ENCODE measurements at places on chromosomes 2 and 18.

DNA sequence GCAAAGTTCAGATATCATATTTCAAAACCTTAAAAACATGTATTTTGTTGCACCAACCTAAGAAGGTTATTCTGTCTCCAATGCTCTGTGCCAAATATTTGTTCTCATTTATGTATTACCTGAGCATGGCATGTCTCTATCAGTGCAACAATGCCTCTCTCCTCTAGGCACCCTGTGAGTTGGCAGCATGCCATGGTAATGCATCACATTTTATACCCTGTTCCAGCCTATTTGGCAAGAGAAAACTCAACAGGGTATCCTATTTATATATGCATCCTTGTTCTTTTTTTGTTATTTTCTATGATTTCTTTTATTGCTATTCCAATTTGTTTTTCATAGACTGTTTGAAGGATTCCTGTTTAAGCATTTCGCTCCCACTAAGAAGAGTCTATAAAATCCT, 126.3 kb upstream of the NRXN1 start:
- no peak for DNase-seq

DNA sequence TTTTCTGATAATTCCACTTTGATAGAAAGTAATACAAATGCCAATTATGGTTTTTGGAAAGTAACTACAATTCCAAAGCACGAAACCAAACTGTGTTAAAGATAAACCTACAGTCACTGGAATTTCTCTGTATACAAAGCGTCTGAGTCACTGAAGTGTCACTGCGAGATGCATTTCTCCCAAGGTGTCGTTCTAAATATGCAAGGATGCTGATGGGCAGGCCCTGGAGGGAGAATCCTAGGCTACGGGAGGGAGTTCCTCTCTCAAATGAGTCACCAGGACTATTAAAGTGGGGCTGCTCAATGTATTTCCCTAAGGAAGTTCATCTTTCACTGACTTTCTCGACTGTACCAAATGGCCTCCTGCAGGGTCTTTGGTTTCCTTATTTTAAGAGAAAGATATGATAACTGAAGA, 163.8 kb upstream of the STK17B start:
- peak; percentile 39 for DNase-seq

- DNase-seq, result no peak
These were observed 258.6 kb downstream of the EN1 start for GRCh38 chr2:118588850-118589249.

GRCh38 chr2:86675511-86676015, 44.5 kb upstream of the RMND5A start:
- DNase-seq, result no peak

DNA sequence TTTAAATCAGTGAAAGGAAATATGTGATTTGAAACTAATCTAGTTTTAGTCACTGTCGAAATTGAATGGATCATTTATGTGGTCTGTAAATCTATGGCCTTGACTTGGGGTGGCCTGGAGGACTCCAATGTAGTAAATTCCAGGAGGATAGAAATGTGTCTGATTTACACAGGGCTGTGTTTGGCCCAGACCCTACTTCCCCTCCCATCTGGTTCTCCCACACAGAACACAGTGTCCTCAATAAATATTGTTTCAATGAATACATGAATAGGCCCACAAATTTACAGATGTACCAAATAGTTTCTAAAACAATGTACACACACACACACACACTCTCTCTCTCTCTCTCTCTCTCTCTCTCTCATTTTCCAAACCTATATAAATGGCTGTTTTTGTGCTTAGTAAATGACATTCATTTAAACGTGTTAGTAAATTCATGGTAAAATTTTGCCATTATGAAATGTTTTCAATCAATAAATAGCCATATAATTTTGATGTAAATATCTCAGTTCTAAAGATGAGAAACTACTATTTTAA, 1.9 kb downstream of the CCDC68 start:
- DNase-seq, result peak; percentile 61
